CD4-positive, alpha-beta T cell treated with Interleukin-12 subunit alpha and Interleukin-12 subunit beta, for 1 hour (primary cell): ENCODE measurements at places on chromosomes 13 and 19.

GRCh38 chr19:40549007-40549708 is 27.5 kb upstream of the SHKBP1 start:
- peak; percentile 73 for DNase-seq

DNA sequence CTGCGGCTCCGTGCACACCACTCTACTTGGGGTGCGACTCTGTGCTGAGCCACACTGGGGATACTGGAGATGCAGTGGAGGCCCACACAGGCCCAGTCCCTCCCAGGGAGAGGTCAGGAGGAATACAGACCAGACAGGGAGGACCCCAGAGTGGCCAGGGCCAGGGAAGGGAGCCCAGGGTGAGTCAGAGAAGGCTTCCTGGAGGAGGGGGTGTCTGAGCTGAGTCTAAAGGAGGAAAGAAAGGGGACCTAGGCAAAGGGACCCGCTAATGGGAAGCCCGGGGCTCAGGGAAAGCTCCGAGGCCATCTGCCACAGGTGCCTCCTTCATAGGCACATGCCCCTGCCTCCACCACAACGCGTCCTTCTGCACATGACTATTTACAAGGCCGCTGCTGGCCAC is 13.3 kb upstream of the PRKD2 start:
- no peak for DNase-seq

DNA sequence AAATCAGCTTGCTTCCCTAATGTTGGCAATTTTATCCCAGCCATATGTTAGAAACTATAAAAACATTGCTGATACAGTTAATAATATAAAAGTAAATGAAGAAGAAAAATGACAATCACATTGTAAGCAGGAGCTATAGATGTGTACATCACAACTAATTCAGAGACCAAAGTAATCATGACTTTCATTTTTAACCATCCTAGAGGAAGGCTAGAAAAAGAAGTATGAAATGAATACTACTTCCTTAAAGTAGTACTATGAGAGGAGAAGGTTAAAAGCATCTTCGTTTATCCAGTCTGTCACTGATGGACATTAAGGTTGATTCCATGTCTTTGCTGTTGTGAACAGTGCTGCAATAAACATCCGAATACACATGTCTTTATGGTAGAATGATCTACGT is 135.5 kb downstream of the IRS2 start:
- no peak for DNase-seq

- no peak for DNase-seq
Measured at GRCh38 chr13:30165796-30166195, 141.6 kb downstream of the KATNAL1 start.

GRCh38 chr19:3554254-3555083 is 2.9 kb downstream of the MFSD12 start:
- peak; percentile 70 for DNase-seq

- DNase-seq: no peak
Measured at GRCh38 chr19:32246006-32246405, 99.4 kb upstream of the ZNF507 start.

- DNase-seq: peak; percentile 74
Measured at GRCh38 chr19:53424968-53425597, 6.7 kb upstream of the ZNF761 start.

DNA sequence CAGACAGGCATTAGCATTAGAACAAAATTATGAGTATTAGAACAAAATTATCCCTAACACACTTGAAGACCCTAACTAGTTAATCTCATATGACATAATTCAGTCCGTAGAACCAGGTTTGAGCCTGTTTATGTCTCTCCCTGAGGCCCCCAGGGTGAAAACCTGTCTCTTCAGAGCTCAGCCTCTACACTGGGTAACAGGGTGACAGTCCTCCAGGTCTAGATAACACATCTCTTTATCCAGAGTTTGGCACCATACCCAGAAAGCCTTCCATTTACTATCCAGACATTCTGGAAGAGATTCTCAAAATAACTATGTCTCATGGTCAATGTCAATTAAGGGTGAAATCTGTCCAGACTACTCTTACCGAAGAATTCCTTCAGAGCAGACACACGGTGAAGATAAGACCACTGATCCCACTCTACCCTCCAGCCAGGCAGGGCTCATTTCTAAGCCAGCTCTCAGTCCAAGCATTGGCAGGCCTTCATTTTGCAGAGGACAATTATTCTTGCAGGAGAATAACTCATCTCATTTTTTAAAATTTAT is 1195.3 kb downstream of the EFNB2 start:
- DNase-seq: no peak
